Esophagus squamous epithelium (tissue), 5 donors: ENCODE measurements at places on chromosomes 7 and 10.

GRCh38 chr7:66668112-66668511 is 39.4 kb downstream of the KCTD7 start:
- H3K4me1 ChIP-seq, result no peaks in the 10 kb centered on the region
- H3K27ac ChIP-seq, result no peak overlapping the region
- H3K4me3 ChIP-seq, result no peak overlapping the region
- H3K36me3 ChIP-seq, result no peaks in the 10 kb centered on the region
- no peak for DNase-seq

- H3K4me1 ChIP-seq, result peaks cover 14% of the 10 kb centered on the region
- peak overlapping the region; percentile 68 for H3K27ac ChIP-seq
- H3K27me3 ChIP-seq, result no peaks in the 10 kb centered on the region
These were observed 13.9 kb upstream of the DNAAF5 start for GRCh38 chr7:712381-713138.

DNA sequence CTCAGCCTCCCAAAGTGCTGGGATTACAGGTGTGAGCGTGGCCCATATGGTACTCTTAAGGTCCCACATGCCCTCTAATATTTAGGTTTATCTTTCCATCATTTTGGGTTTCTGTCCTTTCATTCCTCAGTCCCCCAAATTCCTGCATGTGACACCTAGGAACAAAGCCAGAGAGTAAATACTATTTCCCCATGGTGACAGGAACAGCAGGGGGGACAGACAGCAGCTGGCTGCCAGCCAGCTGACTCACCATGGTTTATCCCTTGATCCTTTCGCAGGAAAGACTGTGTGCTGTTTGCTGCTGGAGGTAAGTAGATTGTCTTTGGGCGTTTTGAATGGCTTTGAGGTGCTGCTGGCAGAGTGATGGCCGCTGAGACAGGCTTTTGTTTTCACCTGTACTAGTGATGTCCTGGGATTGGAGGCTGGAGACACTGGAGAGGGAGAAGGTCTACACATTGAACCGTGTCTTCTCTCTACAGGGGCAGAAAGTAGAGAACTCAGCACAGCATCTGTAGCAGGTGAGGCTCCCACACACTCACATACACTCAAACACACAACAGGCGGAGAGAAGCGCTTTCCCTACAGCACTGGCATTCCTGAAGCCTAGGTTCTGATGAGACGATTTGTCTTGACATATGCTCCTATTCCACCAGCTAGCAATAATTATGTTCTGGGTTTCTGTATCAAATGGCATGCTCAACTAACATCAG is 83.7 kb upstream of the EFCAB10 start:
- H3K4me1 ChIP-seq, result no peaks in the 10 kb centered on the region
- no peak overlapping the region for H3K4me3 ChIP-seq
- H3K27me3 ChIP-seq, result no peaks in the 10 kb centered on the region

GRCh38 chr7:136070736-136071505 is 93.8 kb upstream of the MTPN start:
- no peaks in the 10 kb centered on the region for H3K4me1 ChIP-seq
- H3K4me3 ChIP-seq, result no peak overlapping the region
- no peaks in the 10 kb centered on the region for H3K27me3 ChIP-seq
- DNase-seq, result no peak

- no peaks in the 10 kb centered on the region for H3K36me3 ChIP-seq
- no peak overlapping the region for H3K4me3 ChIP-seq
- no peaks in the 10 kb centered on the region for H3K4me1 ChIP-seq
- DNase-seq, result no peak
These were observed 169.3 kb downstream of the AMPH start for GRCh38 chr7:38461887-38462286.

- peaks cover 63% of the 10 kb centered on the region for H3K36me3 ChIP-seq
- H3K27ac ChIP-seq, result no peak overlapping the region
- H3K4me3 ChIP-seq, result no peak overlapping the region
- no peaks in the 10 kb centered on the region for H3K27me3 ChIP-seq
- no peak for DNase-seq
These were observed 36.2 kb downstream of the NAMPT start for GRCh38 chr7:106248600-106248999.

GRCh38 chr7:108054537-108054936 is 51.6 kb upstream of the LAMB1 start:
- no peak overlapping the region for H3K27ac ChIP-seq
- no peaks in the 10 kb centered on the region for H3K27me3 ChIP-seq

DNA sequence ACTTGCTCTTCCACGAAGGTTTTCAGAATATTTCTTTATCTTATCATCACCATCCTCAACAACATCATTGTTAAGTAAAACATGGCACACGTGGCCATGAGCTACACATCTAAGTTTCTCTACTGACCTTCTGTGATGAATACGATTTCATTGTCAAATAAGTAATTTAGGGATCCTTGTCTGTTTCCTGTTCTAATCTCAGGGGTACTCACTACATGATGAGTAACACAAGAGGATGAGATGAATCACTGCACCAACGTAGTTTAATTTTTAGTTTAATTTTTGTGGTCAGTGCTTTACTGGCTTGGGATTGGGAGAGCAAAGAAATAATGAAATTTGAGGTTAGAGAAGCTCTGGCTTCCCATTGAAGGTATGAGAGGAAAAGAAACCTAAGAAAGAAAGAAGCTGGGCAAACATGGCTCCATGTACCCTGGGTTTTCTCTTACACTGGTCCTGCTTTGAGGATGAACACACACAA is 461.9 kb upstream of the KLF6 start:
- H3K4me3 ChIP-seq, result no peak overlapping the region
- peak overlapping the region; percentile 3 for H3K27ac ChIP-seq
- H3K36me3 ChIP-seq, result no peaks in the 10 kb centered on the region
- H3K27me3 ChIP-seq, result no peaks in the 10 kb centered on the region
- no peak for DNase-seq
- peaks cover 14% of the 10 kb centered on the region for H3K4me1 ChIP-seq

- no peaks in the 10 kb centered on the region for H3K4me1 ChIP-seq
- no peak overlapping the region for H3K27ac ChIP-seq
- H3K4me3 ChIP-seq, result no peak overlapping the region
- H3K27me3 ChIP-seq, result no peaks in the 10 kb centered on the region
- H3K36me3 ChIP-seq, result no peaks in the 10 kb centered on the region
These were observed 28.8 kb upstream of the C10orf53 start for GRCh38 chr10:49650724-49651034.

- H3K27me3 ChIP-seq, result no peaks in the 10 kb centered on the region
- peak within 1 kb of the TSS; percentile 87 for H3K27ac ChIP-seq
- peak within 1 kb of the TSS; percentile 89 for H3K4me3 ChIP-seq
- DNase-seq, result peak; percentile 78
- H3K4me1 ChIP-seq, result peaks cover 29% of the 10 kb centered on the region
These were observed at the start of gene FBXL15 for GRCh38 chr10:102420714-102421506. FBXL15 (plus strand) TSS chr10:102420836; CDS start chr10:102421130, 294 bp downstream.

- no peaks in the 10 kb centered on the region for H3K4me1 ChIP-seq
- no peaks in the 10 kb centered on the region for H3K36me3 ChIP-seq
- H3K27ac ChIP-seq, result peak overlapping the region; percentile 67
- no peaks in the 10 kb centered on the region for H3K27me3 ChIP-seq
- DNase-seq, result no peak
These were observed 9.4 kb downstream of the TAS2R41 start for GRCh38 chr7:143487061-143487460.

- H3K27me3 ChIP-seq, result no peaks in the 10 kb centered on the region
- H3K27ac ChIP-seq, result no peak overlapping the region
These were observed 5.5 kb upstream of the MDFIC start for GRCh38 chr7:114916261-114916892.

- no peak overlapping the region for H3K27ac ChIP-seq
- no peaks in the 10 kb centered on the region for H3K36me3 ChIP-seq
- H3K4me3 ChIP-seq, result no peak overlapping the region
- H3K27me3 ChIP-seq, result no peaks in the 10 kb centered on the region
These were observed 3.8 kb downstream of the LMTK2 start for GRCh38 chr7:98110249-98111022.

DNA sequence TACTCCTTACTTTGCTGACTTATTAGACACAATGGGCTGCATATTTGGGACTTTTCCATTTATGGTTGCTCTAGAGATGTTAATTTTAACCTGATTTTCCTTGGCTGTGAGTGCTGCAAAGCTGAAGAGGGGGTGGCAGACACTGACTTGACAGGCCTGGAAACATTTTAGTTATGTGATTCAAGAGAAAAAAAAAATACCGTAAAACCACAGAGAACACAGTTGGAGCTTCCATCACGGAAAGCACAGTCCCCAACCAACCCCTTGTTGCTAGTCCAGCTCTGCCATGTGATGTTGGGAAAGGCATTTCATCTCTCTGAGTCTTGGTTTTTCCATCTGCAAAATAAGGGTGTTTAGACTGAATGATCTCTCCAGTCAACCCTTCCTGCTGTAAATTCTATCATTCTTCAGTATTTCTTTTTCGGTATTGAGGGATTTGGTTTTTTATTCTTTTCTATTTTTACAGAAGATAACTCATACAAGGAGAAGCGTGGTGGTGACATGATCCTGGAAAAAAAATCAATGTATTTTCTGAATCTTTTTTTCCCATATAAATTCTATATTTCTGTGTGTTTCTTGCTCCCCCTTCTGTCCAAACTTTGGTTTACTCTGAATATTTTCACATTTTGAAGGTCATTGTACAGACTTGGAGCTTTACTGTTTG is 246.1 kb downstream of the REEP3 start:
- no peaks in the 10 kb centered on the region for H3K4me1 ChIP-seq
- H3K36me3 ChIP-seq, result no peaks in the 10 kb centered on the region
- no peak for DNase-seq
- H3K4me3 ChIP-seq, result no peak overlapping the region
- no peak overlapping the region for H3K27ac ChIP-seq

DNA sequence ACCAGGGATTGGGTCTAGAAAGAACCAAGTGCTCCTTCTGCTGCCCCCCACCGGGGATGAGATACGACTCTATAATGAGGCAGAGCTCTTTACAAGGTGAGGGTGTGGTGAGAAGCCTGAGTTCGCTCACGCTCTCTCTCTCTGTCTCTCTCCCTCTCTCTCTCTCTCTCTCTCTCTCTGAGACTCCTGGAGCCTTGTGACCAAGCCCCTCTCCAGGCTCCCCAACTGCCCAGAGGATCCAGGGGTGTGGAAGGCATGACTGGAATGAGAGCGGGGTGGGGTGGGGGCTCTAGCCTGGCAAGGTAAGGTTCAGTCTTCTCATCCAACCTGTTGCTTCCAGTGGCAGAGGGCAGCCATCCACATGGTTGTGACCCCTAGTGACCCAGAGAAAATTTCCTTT is 3.1 kb upstream of the PTF1A start:
- H3K4me1 ChIP-seq, result peaks cover 23% of the 10 kb centered on the region
- DNase-seq, result no peak
- H3K27me3 ChIP-seq, result peaks cover 2% of the 10 kb centered on the region
- H3K4me3 ChIP-seq, result no peak overlapping the region

DNA sequence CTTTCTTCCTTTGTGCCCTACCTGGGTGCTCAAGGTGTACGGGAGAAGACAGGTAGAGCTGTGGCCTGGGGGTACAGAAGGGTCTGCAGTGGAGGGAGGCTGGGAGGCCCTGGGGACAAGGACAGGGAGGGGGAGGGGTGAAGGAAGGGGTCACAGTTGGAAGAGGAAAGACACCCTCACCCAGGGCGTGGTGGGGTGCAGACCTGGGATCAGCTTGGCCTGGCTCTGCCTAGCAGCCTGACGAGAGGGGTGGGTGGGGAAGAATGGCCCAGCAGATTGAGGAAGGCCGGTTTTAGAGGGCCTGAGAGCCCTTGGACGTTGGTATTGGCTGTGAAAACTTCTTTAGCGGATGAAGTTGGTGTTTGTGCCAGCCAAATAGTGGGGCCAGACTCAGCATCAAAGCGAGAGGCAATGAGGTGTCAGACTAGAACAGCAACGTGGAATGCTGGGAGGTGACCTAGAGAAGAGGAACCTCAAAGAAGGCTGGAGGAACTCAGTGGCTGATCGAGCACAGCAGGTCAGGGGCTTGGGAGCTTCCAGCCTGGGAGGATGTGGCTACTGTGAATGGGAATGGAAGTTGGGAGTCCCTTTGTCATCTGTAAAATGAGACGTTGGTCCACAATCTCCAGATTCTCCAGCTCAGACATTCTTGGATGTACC is 18.1 kb upstream of the TRIM8 start:
- peaks cover 36% of the 10 kb centered on the region for H3K36me3 ChIP-seq
- H3K27ac ChIP-seq, result peak overlapping the region; percentile 82
- H3K27me3 ChIP-seq, result no peaks in the 10 kb centered on the region
- DNase-seq, result no peak

DNA sequence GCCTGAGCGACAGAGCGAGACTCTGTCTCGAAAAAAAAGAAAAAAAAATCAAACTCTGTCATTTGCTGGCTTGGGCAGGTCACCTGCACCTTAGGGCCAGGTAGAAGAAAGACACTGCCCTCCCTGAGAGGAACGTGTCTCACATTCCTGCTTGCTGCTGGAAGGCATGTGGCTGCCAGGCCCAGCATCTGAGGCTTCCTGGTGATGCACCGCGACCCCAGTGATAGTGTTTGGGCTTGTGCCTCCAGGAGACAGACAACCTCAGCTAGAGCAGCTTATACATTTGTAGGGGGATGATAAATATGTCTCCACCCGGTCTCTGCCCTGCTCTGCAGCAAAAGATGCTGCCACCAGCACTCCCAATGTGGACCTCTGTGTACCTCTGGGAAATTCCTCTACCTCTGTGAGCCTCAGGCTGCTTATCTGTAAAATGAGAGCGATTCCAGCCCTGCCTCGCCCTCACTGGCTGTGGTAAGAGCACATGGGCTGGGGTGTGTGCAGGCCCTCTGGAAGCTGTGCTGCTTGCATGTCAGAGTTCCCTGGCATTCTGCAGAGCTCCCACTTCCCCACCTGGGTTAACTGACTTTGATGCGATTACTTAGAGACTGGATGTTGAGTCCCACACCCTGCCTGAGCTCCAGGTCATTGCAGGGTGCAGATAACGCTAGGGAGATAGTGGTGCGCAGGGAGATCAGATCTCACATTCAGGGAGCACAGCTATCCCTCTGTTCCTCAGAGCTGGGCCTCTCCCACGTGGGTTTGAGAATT is 19.9 kb downstream of the SLC29A3 start:
- no peak overlapping the region for H3K27ac ChIP-seq
- H3K27me3 ChIP-seq, result no peaks in the 10 kb centered on the region
- no peaks in the 10 kb centered on the region for H3K36me3 ChIP-seq
- no peak overlapping the region for H3K4me3 ChIP-seq
- no peak for DNase-seq

DNA sequence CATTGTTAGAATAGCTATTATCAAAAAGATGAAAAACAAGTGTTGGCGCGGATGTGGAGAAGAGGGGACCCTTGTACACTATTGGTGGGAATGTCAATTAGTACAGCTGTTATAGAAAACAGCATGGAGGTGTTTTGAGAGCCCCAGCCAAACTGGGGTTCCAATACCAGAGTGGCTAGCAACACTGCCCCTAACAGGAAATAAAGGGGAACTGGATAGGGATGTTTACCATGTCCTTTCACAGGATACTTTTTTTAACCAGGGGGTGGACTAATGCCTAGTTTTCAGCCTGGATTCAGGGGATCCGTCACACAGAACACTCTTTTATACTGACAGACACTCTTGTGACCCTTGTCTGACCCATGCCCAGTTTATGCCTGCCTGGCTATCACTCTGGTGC is 6.9 kb upstream of the GSTK1 start:
- no peaks in the 10 kb centered on the region for H3K4me1 ChIP-seq
- no peaks in the 10 kb centered on the region for H3K27me3 ChIP-seq
- no peak overlapping the region for H3K4me3 ChIP-seq
- no peak overlapping the region for H3K27ac ChIP-seq
